T-cell (primary cell): ENCODE measurements at places on chromosomes 7 and 10.

DNA sequence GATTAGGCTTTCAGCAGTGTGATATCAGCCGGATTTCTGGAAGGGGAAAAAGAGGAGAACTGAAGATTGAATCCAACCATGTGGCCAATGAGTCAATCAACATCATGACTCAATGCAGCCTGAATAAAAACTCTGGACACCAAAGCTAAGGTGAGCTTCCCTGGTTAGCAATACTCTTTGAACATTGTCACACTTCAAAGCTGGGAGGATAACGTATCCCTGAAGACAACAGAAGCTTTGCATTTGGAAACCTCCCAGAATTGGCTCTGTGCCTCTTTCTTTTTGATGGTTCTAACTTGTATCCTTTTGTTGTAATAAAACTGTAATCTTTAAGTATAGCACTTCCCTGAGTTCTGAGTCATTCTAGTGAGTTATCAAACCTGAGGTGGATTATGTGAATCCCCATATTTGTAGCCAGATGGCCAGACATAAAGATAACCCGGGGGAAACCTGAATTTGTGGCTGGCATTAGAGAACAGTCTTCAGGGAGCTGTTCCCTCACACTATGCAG is 284.4 kb downstream of the IPMK start:
- no peaks in the 10 kb centered on the region for H3K36me3 ChIP-seq
- H3K27me3 ChIP-seq = no peaks in the 10 kb centered on the region
- no peak overlapping the region for H3K4me3 ChIP-seq
- H3K27ac ChIP-seq = no peak overlapping the region
- H3K4me1 ChIP-seq = no peaks in the 10 kb centered on the region

- no peaks in the 10 kb centered on the region for H3K36me3 ChIP-seq
- no peak for DNase-seq
- H3K4me3 ChIP-seq = no peak overlapping the region
- no peaks in the 10 kb centered on the region for H3K27me3 ChIP-seq
Observed at GRCh38 chr7:126720232-126720631, 532.5 kb downstream of the GRM8 start.

- H3K27me3 ChIP-seq = no peaks in the 10 kb centered on the region
- H3K4me3 ChIP-seq = no peak overlapping the region
- H3K36me3 ChIP-seq = no peaks in the 10 kb centered on the region
- no peak for DNase-seq
- no peak overlapping the region for H3K27ac ChIP-seq
Observed at GRCh38 chr10:85459906-85460305, 906.7 kb downstream of the GRID1 start.

- no peak for DNase-seq
- no peaks in the 10 kb centered on the region for H3K36me3 ChIP-seq
- no peak overlapping the region for H3K4me3 ChIP-seq
- H3K27ac ChIP-seq = no peak overlapping the region
Observed at GRCh38 chr7:81003326-81003725, 84.5 kb upstream of the SEMA3C start.

DNA sequence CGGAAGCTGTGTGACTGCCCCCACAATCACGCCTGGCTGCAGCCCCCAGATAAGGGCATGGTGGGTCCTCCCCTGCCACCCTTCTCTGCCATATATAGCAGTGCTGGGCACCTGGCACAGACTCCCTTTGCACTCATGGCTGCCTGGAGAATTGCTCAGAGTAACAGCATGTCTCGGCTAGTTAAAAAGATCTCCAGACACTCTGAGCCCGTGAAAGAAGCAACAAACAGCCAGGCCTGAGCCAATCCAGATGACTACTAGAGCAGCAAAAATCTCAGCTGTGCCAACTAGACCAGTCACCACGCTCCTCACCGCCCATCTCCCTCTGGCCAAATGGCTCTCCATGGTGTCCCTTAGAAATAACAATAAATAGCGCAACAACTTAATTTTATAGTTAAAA is 71.3 kb downstream of the PARD3 start:
- H3K27me3 ChIP-seq = peaks cover 7% of the 10 kb centered on the region
- no peak overlapping the region for H3K27ac ChIP-seq
- H3K36me3 ChIP-seq = no peaks in the 10 kb centered on the region

DNA sequence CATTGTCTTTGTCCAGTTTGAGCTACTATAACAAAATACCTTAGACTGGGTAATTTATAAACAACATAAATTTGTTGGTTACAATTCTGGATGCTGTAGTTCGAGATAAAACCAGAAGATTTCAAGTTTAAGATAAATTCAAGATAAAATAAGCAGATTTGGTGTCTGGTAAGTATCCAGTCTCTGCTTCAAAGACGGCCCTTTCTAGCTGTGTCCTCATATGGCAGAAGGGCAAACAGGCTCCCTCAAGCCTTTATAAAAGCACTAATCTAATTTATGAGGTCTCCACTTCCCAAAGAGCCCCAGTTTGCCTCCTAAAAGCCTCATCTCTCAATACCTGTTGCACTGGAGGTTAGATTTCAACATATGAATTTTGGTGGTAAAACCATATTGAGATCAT is 31.1 kb upstream of the SGCE start:
- no peaks in the 10 kb centered on the region for H3K27me3 ChIP-seq
- H3K36me3 ChIP-seq = no peaks in the 10 kb centered on the region
- no peaks in the 10 kb centered on the region for H3K4me1 ChIP-seq
- DNase-seq = no peak
- H3K4me3 ChIP-seq = no peak overlapping the region
- no peak overlapping the region for H3K27ac ChIP-seq

DNA sequence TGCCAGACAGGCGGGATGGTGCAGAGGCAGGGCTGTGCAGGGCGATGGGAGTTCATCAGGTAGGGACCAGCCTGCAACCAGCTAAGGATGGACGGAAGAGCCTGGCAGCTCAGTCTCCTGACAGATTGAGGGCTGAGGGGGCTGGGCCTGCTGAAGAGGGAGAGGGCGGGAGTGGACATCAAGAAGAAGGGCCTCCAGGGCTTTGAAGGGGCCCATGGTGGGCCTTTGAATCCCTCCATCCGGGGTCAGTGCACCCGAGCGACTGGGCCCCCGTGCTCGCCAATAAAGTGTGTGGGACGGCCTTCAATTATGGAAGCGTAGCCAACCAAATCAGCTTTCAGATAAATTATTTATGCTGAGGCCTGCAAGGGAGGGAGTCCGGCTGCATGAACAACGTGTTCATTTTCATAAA is 431.2 kb downstream of the RPS24 start:
- no peak overlapping the region for H3K4me3 ChIP-seq
- no peaks in the 10 kb centered on the region for H3K36me3 ChIP-seq
- no peaks in the 10 kb centered on the region for H3K4me1 ChIP-seq
- DNase-seq = no peak

- no peak for DNase-seq
- no peaks in the 10 kb centered on the region for H3K27me3 ChIP-seq
- no peaks in the 10 kb centered on the region for H3K36me3 ChIP-seq
- no peaks in the 10 kb centered on the region for H3K4me1 ChIP-seq
- H3K27ac ChIP-seq = no peak overlapping the region
Observed at GRCh38 chr10:78339251-78339650, 305.6 kb downstream of the RPS24 start.

- H3K36me3 ChIP-seq = no peaks in the 10 kb centered on the region
- DNase-seq = no peak
- no peak overlapping the region for H3K27ac ChIP-seq
- H3K4me1 ChIP-seq = no peaks in the 10 kb centered on the region
- H3K4me3 ChIP-seq = no peak overlapping the region
- H3K27me3 ChIP-seq = peaks cover 5% of the 10 kb centered on the region
Observed at GRCh38 chr10:83909001-83909400, 230.3 kb upstream of the GHITM start.

- H3K27me3 ChIP-seq = no peaks in the 10 kb centered on the region
- H3K4me3 ChIP-seq = no peak overlapping the region
- DNase-seq = no peak
- H3K36me3 ChIP-seq = no peaks in the 10 kb centered on the region
- H3K27ac ChIP-seq = no peak overlapping the region
Observed at GRCh38 chr10:43971306-43971705, 322.6 kb upstream of the ZNF32 start.

- no peaks in the 10 kb centered on the region for H3K27me3 ChIP-seq
- no peak for DNase-seq
- H3K4me3 ChIP-seq = no peak overlapping the region
- no peaks in the 10 kb centered on the region for H3K4me1 ChIP-seq
Observed at GRCh38 chr7:157233677-157234076, 95.0 kb downstream of the UBE3C start.

- H3K4me1 ChIP-seq = peaks cover 15% of the 10 kb centered on the region
- H3K36me3 ChIP-seq = peaks cover 39% of the 10 kb centered on the region
- no peaks in the 10 kb centered on the region for H3K27me3 ChIP-seq
- no peak for DNase-seq
- H3K27ac ChIP-seq = no peak overlapping the region
Observed at GRCh38 chr7:2967705-2968104, 76.0 kb downstream of the CARD11 start.

DNA sequence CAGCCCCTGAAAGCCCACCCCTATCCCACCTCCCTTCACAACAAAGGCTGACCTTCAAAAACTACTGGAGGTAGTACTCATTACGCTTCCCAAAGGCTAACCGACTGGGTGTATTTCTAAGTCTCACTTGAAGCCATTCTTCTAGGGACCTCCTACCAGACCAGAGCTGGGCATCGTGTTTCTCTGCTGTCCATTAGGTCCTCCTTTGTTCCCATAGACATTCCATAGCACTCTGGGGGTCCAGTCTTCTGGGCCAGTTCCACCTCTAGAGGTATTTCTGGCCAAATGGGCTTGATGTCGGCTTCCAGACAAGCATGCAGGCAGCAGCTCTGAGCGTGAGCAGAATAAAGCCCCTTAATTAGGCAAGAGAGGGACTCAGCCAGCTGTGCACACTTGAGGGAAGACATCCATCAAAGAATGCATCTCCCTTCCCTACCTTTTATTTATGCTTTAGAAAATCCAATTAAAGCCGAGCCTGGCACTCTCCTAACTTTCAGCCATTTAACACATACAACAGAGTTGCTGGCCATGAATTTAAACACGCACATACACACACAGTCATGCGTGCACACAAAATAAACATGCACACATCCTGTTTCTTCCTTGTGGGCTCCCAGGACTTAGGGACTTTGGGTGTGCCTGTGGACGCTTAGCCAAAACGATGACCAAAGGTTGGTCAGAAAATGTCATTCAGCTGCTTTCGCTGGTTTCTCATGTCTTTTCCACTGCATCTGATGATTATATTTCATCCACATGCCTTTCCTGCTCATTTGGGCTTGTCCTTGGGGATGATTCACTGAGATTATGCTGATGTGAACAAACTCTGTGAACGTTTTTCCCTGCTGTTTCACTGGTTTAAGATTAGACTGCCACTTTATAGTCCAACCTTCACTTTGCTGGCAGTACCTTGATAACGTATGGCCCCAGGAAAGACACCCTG is 362.0 kb upstream of the NFE2L3 start:
- no peaks in the 10 kb centered on the region for H3K27me3 ChIP-seq
- no peak overlapping the region for H3K4me3 ChIP-seq
- no peaks in the 10 kb centered on the region for H3K36me3 ChIP-seq
- DNase-seq = no peak
- no peaks in the 10 kb centered on the region for H3K4me1 ChIP-seq

- no peak overlapping the region for H3K4me3 ChIP-seq
- H3K27me3 ChIP-seq = no peaks in the 10 kb centered on the region
Observed at GRCh38 chr7:133419041-133419440, 166.2 kb downstream of the EXOC4 start.

DNA sequence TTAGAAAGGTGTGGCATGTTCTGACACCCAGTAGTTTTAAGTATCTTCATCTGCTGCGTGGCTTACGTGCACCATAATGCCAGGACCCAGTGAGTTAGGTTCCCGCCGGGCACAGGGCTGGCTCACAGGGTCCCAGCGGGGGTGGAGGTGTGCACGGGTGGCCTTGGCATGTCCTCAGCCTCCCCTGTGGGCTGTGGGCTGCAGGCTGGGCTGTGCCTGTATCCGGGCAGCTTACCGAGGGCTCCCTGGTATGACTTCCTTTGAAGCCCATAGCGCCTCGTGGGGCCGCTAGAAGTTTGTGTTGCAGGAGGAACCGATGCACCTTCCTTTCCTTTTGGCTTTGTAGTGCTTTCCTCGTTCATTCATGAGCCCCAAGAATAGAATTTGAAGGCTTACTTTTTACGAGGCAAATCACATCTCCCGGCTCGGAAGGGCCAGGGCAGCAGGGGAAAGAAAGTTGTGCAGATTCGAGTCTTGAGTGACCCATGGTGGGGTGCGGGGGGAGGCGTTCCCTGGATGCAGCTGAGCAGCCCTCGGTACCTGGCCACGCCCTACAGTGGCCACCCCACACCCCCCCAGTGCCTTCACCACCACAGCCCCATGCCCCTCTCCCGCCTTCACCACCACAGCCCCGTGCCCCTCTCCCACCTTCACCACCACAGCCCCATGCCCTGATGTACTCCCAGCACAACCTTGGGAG is 113.2 kb downstream of the WDR37 start:
- H3K4me1 ChIP-seq = no peaks in the 10 kb centered on the region
- no peak overlapping the region for H3K4me3 ChIP-seq
- DNase-seq = no peak
- no peaks in the 10 kb centered on the region for H3K27me3 ChIP-seq

- H3K27ac ChIP-seq = no peak overlapping the region
- peak; percentile 20 for DNase-seq
- H3K36me3 ChIP-seq = no peaks in the 10 kb centered on the region
- peaks cover 6% of the 10 kb centered on the region for H3K4me1 ChIP-seq
Observed at GRCh38 chr7:116525298-116525912, 569 bp downstream of the CAV1 start.

- no peaks in the 10 kb centered on the region for H3K4me1 ChIP-seq
- H3K4me3 ChIP-seq = no peak overlapping the region
- no peaks in the 10 kb centered on the region for H3K27me3 ChIP-seq
- no peak overlapping the region for H3K27ac ChIP-seq
- no peak for DNase-seq
- no peaks in the 10 kb centered on the region for H3K36me3 ChIP-seq
Observed at GRCh38 chr10:60351191-60351853, 38.4 kb downstream of the ANK3 start.

GRCh38 chr7:46937826-46938225 is 644.1 kb downstream of the TNS3 start:
- no peaks in the 10 kb centered on the region for H3K4me1 ChIP-seq
- H3K27ac ChIP-seq = no peak overlapping the region
- no peak for DNase-seq
- no peak overlapping the region for H3K4me3 ChIP-seq

DNA sequence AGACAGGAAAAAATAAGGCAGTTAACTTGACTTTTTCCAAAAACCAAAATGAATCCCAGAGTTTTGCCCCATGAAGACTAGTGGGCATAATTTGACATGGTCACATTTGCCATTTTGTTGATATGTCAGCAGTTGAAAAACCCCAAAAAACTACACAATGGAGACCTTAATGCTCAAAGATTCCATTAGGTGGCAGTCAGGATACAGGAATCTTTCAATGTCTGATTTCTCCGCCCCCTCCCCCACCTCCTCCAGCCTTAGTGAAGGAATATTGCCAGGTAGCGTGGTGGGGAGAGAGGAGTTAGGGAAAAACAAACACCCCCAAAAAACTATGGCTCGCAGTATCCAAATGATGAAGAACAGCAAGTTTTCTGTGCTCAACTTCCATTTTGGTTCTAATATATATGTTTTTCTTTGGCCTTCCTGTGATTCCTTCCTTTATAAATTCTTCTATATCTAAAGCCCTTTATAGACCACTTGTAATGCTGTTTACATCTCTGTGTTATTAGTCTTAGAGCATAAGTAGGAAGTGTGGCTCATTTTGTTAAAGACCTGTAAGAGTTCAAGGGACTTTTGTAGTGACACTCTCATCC is 6.7 kb upstream of the SMNDC1 start:
- peak; percentile 6 for DNase-seq
- H3K27ac ChIP-seq = no peak overlapping the region
- no peaks in the 10 kb centered on the region for H3K4me1 ChIP-seq
- no peaks in the 10 kb centered on the region for H3K36me3 ChIP-seq
- H3K4me3 ChIP-seq = no peak overlapping the region
- H3K27me3 ChIP-seq = no peaks in the 10 kb centered on the region

GRCh38 chr7:17910377-17910776 is 29.9 kb downstream of the SNX13 start:
- H3K4me3 ChIP-seq = no peak overlapping the region
- peaks cover 4% of the 10 kb centered on the region for H3K4me1 ChIP-seq
- H3K27ac ChIP-seq = no peak overlapping the region
- no peaks in the 10 kb centered on the region for H3K36me3 ChIP-seq
- no peak for DNase-seq
